NAMALWA (cell line): ENCODE measurements at places on chromosomes 13 and 19.
A peak's percentile ranks its signal among the peaks of the same experiment; 100 is the strongest.

GRCh38 chr19:10294368-10294697 lies 4.6 kb downstream of the ICAM5 start:
- no peak for DNase-seq

GRCh38 chr13:64078480-64078936 lies 2662.9 kb upstream of the PCDH20 start:
- no peak for DNase-seq

GRCh38 chr19:17560205-17560595 lies 4.8 kb downstream of the COLGALT1 start:
- no peak for DNase-seq

DNA sequence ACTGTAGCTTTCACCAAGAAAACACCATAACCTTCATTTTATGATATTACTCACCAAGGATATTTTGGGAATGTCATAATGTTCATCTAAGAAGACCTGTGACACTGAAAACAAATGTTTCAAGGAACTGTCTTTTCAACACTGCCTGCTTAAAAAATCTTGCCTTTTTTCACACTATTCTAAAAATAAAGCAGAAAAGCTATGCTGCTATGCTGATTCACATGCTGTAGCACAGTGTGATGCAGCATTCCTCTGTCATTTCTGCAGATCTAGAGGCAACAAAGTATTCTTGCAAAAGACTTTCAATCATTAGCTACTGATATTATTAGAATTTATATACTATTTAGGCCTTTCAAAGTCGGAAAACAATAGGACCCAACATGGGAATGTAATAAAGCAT lies 525.7 kb downstream of the UQCRFS1 start:
- no peak for DNase-seq

DNA sequence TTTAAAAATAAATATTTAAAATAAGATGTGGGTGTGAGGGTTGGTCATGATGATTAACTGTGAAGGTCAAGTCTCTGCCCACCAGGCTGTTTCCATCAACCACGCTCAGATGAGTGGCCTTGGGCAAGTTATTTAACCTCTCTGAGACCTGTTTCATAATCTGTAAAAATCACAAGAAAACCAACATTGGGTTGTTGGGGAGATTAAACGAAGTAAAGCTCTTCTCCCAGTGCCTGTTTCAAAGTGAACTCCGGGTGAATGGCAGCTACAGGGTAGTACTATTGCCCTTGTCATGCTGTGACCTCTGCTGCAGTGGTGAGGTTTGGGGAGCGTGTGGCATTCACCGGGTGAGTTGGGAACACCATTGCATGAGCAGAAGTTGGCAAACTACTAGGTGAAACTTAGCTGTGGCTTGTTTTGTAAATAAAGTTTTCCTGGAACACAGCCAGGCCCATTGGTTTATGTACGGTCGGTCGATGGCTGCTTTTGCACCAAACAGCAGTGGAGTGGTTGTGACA lies 153.2 kb downstream of the USP12 start:
- no peak for DNase-seq

DNA sequence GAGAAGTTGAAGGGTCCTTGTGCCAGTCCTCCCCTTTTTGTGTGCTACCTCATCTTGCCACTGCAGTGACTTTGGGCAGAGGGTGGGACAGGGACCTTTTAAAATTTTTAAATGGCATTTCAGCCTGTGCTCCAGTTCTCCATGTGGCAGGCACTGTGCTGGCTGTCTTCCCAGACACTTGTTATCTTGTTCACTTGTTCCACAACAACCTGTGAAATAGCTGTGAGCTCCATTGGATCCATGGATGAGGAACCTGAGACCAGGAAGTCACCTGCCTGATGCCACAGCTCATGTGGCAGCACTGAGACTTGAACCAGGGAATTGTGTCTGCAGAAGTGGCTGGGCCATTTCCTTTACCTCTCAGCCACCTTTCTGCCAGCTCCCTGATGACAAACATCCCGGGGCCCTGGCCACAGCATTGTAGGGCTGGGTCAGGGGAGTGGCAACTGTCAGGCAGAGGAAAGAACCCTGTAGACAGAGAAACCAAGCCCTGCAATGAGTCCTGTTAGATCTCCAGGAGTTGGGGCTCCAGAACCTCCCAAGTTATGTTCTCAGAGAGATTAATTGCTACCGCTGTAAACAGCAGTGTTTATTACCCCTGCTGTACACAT lies 6.4 kb downstream of the EGLN2 start:
- no peak for DNase-seq

- no peak for DNase-seq
These were observed 3.5 kb upstream of the ATP11A start for GRCh38 chr13:112686364-112686763.

- no peak for DNase-seq
These were observed 5.6 kb downstream of the LYL1 start for GRCh38 chr19:13097033-13097462.

DNA sequence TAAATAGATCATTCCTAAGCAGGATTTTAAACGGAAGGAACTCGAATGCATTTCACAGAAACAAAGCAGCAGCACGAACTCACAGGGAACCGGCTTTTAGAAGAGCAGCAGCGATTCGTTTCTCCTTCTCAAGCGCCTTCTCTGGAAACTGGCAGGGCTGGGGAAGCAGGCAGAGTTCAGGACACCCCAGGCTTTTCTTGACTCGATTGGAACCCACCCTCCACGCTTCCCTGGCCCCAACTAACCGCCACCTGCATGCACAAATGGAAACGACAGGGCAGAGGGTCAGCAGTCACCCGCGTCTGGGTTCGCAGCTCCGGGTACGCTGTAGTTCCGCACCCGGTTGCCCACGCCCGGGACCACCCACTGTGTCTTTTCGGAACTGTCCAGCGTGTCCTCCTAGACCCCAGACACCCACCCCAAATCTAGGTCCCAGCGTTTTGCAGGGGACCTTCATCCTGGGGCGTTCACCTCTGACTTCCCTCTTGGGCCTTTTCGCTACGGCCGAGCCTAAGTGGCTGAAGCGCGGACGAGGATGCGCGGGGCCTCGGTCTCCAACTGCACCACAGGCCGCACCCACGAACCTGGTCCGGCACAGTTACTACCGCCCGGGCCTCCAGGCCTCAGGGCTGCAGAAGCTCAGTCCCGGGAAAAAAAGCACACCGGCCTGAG lies 500 bp downstream of the ZFP30 start:
- DNase-seq = no peak

- peak; percentile 92 for DNase-seq
These were observed 153.5 kb upstream of the KLF12 start for GRCh38 chr13:74287724-74288169.

- DNase-seq = no peak
These were observed at the start of gene CPT1C for GRCh38 chr19:49690656-49691242. Gene CPT1C, plus strand, starts transcription at chr19:49691116. Its CDS starts 1,137 bp downstream, at chr19:49692253.

DNA sequence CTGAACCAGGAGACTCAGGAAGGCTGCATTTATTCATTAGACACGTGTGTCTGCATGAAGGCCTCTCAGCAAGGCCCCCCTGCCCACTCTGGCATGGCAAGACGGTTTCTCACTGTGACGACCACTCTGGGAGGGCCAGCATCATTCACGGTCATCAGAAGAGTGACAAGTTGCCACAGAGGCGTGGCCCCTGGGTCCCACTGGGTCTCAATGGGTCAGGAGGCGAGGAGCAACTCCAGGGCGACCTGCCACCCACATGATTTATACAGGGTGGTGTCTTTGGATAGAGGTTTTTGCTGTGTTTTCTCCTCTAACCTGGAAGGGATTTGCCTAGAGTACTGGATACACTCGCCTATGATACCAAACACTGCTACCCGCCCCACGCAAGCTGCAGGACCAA lies 60.7 kb downstream of the KLF2 start:
- DNase-seq = no peak

- DNase-seq = no peak
These were observed 6.1 kb downstream of the RDH13 start for GRCh38 chr19:55056827-55057226.

DNA sequence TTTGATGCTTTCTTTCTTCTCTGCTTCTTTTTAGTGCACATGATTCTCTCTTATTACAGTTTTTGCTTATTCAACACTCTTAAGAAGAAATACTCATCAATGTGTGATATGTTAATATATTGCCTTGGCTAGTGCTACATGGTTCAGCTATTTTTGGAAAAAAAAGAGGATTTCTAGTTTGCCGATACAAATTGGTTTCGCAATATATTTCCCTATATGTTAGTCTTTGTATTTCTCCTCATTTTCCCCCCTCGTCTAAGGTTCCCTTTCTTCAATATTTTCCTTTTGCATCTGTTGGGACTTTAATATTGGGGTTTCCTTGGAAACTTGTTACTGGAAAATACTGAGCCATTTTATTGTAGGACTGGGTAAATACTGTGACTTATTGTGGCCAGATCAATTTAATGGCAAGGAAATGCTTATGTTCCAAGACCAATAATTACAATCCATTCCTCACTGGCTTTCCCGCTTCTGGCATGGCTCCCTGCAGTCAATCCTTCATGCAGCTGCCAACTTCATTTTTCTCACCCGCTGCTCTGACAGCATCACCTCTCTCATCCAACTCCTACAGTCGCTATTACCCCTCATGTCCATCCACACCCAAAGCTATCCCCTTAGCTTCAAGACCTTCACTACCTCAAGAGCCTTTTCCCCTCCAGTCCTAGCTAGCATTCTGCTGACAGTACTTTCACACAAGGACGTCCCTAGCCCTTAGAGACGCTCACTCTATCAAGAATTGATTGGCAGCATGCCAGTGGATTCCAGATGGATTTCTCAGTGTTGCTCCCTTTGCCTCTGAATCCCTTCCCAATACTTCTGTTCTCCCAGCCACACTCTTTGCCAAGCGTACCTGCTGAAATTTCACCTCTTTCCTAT lies 280.1 kb upstream of the TMTC4 start:
- DNase-seq = no peak

- peak; percentile 1 for DNase-seq
These were observed 297.4 kb upstream of the SGCG start for GRCh38 chr13:22883262-22883840.

DNA sequence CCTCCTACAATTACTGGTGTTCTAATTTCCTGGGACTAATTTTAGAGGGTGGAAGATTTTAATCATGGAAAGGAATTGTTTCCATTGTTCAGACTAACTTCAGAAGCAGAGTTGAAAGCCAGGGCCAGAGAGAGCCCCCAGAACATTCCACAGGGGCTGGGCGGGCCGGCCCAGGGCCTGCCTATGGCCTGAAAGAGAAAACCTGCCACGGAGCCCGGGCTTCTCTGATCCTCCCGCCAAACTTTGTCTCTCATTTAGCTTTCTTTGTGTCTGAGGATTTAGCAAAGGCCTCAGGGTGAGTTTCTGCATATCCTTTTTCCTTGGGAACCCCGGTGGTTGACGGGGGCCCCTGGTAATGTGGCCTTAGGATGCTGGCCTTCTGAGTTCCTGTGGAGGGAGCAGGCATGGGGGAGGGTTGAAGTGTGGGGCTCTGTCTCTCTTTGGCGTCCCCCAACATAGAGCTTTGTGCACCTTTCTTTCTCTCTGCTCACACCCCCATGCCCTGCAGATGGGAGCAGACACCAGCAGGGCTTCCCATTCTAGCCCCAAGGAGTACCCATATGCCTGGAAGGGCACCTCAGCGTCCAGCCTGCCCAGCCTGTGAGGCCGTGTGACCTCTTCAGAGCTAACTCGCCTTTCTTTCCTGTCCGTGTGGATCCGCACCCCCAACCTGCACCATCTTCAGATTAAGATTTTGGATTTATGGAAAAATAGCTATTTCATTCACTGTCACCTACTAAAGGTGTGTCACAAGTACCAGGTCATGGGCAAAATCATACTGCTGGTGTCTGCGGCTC lies 539.5 kb downstream of the FGF9 start:
- no peak for DNase-seq

GRCh38 chr13:19632915-19633478 lies 462 bp upstream of the MPHOSPH8 start:
- no peak for DNase-seq

GRCh38 chr19:35975608-35976214 lies 19.3 kb upstream of the SDHAF1 start:
- peak; percentile 49 for DNase-seq

DNA sequence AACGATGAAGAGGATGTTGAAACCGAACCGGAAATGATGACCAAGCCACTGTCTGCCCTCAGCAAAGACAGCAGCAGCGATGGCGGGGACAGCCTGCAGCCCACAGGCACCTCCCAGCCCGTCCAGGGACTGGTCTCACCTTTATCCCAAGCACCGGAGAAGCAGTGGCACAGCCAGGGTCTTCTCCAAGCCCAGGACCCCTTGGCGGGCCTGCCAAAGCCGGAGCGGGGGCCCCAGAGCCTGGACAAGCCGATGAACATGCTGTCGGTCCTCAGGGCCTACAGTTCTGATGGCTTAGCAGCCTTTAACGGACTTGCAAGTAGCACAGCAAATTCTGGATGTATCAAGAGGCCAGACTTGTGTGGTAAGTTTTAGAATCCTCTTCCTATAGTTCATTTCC lies 177.0 kb downstream of the ZNF536 start:
- no peak for DNase-seq

DNA sequence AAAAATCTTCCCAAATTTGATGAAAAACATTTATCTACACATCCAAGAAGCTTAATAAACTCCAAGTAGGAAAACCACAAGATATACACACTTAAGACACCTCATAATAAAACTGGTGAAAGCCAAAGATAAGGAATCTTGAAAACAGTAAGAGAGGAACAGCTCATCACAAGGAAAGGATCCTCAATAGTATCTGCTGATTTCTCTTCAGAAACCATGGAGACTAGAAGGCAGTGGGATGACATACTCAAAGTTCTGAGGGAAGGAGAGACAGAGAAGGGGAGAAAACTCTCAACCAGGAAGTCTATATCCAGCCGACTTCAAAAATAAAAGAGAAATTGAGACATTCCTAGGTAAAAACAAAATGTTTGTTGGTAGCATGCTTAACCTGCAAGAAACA lies 45.7 kb downstream of the LNX2 start:
- no peak for DNase-seq

GRCh38 chr13:112182251-112182650 lies 115.3 kb downstream of the SOX1 start:
- no peak for DNase-seq

DNA sequence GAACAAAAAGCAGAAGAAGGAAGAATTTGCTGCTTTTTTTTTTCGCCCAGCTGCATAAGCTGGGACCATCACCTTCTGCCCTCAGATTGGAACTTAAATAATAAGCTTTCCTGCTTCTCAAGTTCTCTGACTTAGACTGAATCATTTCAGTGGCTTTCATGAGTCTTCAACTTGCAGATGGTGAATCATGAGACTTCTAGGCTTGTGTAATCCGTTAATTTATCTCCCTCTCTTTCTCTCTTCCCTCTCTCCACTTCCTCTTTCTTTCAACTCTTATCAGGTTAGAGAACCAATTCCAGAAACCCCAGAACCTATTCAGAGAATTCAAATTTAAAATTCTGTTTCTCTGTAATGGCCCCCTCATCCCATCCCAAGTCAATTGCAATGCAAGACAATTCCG lies 1153.7 kb downstream of the PCDH9 start:
- no peak for DNase-seq

GRCh38 chr13:20394506-20394905 lies 131.2 kb downstream of the CRYL1 start:
- DNase-seq = no peak

DNA sequence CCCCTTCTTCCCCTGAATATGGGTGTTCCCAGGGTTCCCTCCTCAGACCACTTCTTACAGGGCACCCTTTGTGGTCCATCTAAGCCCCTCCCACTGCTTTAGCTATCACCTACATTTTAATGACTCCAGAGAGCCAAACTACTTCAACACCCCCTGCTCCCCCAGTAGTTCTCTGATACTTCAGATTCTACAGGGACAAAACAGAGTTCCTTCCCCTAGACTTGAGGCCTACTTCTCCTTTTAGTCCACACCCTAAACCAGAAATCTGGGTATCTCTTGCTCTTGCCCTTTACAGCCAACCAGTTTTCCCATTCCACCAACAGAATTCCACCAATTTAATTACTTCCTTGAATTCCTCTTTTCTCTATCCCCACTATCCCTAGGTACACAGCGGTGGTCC lies 107.2 kb downstream of the KCNRG start:
- peak; percentile 37 for DNase-seq
